ENCODE measurements at places on chromosomes 1 and 21.
A peak's percentile ranks its signal among the peaks of the same experiment; 100 is the strongest.

DNA sequence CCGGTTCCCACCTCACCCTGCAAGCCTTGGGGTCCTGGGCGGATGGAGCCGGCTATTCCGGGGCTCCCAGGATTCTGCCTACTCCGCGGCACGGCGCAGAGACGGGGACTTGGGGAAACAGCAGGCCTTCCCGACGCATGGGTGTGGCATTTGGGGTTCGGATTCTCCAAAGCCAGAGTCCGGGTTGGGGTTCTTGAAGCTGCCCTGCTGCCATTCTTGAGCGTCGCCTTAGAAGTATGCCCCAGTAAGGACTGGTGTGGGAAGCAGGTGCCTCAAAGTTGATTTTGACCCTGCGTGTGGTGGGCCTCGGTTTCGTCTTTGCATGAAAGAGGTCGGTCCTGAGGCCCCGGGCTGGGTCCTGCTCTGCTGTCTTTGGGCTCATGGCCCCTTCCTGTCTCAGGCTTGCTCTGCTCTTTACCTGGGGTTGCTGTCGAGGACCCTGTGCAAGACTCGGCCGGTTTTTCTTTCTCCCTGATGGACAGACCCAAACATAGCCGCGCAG is 696 bp downstream of the GUK1 start:
- DNase-seq, result no peak

- no peak for DNase-seq
Measured at GRCh38 chr1:228785366-228786330, 50.4 kb downstream of the RHOU start.

GRCh38 chr1:233599542-233600073 is 14.3 kb upstream of the KCNK1 start:
- DNase-seq, result no peak

- DNase-seq, result no peak
Measured at GRCh38 chr1:42831273-42831672, 14.1 kb upstream of the SVBP start.

- no peak for DNase-seq
Measured at GRCh38 chr1:15508700-15509487, 15.1 kb downstream of the CASP9 start.

DNA sequence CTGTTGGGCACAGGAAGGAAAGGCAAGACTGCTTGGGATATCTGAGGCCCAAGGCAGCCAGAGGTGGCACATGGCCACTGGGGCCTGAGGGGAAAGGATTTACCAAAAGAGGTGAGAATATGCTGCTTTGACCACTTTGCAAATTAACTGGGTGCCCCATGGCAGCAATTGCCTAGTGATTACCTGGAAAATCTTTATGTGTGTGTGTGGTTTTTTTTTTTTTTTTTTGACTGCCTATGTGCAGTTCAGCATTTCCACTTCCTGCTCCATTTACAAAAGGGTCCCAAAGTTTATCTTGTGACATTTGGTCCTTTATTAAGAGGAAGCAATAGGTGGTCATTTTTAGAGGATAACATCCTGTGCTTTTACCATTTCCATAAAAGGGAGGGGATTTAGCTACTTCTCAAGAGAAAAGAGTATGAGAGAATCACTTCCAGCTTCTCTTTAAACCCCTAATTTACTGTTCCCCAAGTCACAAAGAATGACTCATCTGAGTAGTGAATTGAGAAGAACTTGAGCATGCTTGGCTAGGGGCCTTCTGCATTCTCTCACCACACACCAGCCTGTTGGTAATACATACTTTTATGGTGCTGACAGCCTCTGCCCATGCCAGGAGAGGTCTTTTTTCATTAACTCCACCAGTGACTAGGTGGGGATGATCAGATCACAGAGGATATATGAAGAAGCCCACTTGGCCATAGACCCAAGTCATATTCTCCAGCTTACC is 52.1 kb downstream of the SYDE2 start:
- no peak for DNase-seq

GRCh38 chr1:14440166-14440565 is 158.3 kb upstream of the KAZN start:
- no peak for DNase-seq

DNA sequence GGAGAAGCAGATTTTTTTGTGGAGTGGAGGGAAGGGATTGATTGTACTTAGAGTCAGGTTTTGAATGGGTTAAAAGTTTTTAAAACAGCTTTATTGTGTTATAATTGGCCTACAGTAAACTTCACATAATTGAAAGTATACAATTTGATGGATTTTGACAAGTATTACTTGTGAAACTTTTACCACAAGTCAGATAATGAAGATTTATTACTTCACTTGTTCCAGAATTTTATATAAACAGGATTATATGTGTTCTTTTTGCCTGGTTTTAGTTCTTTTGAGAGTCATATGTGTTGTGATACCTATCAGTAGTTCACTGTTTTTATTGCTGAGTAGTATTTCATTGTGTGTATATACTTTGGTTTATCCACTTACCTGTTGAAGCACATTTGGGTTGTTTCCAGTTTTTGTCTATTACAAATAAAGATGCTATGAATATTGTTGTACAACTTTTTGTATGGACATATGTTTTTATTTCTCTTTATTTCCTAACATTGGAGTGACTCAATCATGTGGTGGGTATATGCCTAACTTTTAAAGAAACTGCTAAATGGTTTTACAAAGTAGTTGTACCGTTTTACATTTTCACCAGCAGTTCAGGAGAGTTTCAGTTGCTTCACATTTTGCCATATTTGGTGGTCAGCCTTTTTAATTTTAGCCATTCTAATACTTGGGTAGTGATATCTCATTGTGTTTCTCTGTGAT is 71.0 kb downstream of the DYRK1A start:
- DNase-seq, result no peak

DNA sequence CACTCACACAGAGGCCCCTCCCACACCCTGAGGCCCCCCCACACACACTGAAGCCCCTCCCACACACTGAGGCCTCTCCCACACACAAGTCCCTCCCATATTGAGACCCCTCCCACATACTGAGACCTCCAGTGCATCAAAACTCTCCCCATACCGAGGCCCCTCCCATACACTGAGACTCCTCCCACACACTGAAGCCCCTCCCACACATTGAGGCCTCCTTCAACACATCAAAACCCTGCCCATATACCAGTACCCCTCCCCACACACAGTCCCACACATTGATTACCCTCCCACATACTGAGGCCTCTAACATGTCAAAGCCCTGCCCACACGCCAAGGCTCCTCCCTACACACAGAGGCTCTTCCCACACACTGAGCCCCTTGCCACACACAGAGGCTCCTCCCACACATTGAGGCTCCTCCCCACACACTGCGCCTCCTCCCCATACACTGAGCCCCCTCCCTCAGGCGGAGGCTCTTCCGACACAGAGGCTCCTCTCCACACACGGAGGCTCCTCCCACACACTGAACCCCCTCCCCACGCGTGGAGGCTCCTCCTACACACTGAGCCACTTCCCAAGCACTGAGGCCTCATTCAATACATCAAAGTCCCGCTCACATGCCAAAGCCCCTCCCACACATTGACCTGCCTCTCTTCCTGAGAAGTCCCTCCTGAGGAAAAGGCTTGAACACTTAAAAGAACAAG is 392.3 kb downstream of the CAMTA1 start:
- DNase-seq, result no peak

GRCh38 chr1:176696109-176696508 is 233.1 kb downstream of the PAPPA2 start:
- DNase-seq, result no peak

GRCh38 chr1:15836772-15837669 is 10.5 kb upstream of the SPEN start:
- peak; percentile 54 for DNase-seq

- no peak for DNase-seq
Measured at GRCh38 chr1:67629370-67630075, 55.5 kb upstream of the GADD45A start.

DNA sequence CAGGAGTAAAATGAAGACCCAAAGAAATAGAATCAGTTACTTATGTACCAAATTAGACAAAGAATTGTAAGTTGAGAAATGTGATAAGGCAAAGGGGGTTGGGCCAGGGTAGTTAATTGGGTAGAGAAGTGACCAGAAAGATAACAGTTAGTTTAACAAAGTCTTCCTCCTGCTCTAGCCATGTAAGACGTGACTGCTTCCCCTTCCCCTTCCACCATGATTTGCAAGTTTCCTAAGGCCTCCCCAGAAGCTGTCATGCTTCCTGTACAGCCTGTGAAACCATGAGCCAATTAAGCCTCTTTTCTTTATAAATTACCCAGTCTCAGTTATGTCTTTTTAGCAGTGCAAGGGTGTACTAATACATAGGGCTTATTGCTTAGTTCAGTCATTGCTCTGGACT is 142.0 kb upstream of the PDE4B start:
- DNase-seq, result no peak

- no peak for DNase-seq
Measured at GRCh38 chr1:187237542-187237941, 408.8 kb downstream of the PLA2G4A start.

DNA sequence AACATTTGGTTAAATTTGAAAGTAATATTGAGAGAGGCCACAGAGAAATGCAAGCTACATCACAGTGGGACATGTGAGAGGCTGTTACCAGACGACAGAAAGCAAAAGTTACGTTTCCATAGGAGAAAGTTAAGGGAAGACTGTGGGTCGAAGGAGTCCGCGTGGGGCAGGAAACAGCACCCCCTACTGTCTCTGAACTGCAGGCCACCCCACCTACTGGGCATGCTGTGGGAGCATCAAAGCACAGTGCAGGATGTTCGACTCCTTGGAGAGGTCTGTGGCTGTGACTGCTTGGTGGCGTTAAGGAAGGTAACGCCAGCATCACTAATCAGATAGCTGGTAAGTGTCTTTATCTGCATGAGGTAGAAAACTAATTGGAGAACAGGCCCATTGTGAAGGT is 123.9 kb downstream of the PTBP2 start:
- no peak for DNase-seq

DNA sequence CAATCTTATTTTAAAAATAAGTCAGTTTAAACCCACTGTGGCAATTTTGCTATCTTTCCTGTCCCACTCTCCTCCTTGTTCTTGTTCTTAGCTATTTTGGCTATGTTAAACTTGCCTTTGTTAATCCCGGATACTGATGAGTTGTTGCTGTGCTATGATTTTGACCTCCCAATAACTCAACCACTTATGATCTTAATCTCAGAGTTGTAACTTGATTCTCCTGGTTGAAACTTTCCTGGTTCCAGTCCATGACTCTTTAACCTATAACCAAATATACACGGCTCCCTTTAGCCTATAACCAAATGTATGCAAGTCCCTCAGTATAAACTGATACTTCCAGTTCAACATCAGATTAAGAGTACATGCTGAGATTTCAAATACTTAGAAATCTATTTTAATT is 15.6 kb upstream of the ACADM start:
- no peak for DNase-seq

- DNase-seq, result no peak
Measured at GRCh38 chr21:20949884-20950283, 48.3 kb upstream of the NCAM2 start.

GRCh38 chr1:11649624-11650330 is 4.5 kb downstream of the FBXO2 start:
- DNase-seq, result no peak

DNA sequence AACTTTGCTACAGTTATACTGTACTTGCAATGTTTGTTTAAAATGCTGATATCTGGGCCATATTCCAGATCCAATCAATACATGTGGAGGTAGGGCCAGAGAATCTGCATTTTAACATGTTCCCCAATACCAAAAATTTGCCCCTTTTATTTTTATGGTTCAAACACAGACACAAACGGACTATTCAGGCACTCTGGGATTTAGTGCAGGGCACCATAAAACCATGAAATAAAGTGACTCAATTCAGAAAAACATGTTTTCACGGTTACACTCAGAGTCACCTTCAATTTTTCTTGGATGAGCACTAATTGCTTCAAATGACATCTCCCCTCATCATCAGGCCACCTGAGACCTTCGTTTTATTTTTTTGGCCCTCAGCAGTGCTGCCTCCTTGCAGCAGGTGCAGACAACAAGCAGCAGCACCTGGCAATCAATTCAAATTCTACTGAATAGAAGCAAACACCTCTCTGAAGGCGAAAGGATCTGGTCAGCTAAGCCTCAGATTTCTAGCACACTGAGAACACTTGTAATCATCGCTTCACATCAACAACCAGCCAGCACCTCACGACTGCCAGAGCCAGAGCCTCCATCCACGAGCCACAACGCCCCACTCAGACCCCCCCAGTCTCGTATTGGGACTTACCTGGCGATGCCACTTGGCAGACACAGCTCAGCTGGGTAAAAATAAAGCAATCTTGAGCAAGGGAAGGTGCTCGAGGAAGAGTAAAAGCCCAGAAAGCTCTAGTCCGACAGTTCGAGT is 1.1 kb downstream of the ERO1B start:
- no peak for DNase-seq

DNA sequence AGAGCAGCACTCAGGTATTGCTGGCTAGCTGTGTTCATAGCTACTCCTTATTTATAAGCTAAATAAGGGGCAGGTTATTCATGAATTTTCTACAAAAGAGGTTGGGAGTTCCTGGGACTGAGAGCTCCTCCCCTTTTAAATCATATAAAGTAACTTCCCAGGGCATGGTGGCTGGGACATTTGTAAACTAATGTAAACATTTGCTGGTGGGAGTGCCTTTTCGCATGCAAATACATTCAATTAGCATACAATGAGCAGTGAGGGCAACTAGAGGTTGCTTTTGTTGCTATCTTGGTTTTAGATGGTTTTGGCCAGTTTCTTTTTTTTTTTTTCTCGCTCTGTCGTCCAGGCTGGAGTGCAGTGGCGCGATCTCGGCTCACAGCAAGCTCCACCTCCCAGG is 43.4 kb downstream of the GNPAT start:
- DNase-seq, result no peak

GRCh38 chr21:45947296-45947695 is 34.3 kb upstream of the COL6A1 start:
- no peak for DNase-seq

DNA sequence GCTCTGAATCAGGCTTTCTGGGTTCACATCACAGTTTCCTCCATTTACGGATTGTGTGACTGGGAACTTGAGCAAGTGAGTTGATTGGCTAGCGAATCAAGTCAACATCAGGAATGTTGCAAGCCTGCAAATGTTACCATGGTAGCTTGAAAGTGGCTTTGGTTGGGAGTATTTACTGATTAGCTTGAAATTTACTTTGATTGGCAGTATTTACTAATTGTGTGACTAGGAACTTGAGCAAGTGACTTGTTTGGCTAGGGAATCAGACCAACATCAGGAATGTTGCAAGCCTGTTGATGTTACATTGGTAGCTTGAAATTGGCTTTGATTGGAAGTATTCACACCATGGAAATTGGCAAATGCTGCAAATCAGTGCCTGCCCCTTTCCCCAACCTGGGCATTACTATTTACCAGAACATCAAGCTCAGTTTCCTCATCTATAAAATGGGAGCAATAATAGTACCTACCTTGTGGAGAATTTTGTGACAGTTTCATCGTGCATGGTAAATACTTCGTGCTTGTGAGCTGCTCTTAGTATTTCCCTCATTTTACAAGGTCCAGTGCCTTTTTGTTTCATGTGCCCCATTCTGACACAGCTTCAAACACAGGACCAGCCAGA is 23.1 kb upstream of the B3GALNT2 start:
- DNase-seq, result no peak

- DNase-seq, result no peak
Measured at GRCh38 chr1:20086800-20087199, 16.8 kb downstream of the PLA2G5 start.
